H7 (cell line): ENCODE measurements at places on chromosomes 3 and 15.

DNA sequence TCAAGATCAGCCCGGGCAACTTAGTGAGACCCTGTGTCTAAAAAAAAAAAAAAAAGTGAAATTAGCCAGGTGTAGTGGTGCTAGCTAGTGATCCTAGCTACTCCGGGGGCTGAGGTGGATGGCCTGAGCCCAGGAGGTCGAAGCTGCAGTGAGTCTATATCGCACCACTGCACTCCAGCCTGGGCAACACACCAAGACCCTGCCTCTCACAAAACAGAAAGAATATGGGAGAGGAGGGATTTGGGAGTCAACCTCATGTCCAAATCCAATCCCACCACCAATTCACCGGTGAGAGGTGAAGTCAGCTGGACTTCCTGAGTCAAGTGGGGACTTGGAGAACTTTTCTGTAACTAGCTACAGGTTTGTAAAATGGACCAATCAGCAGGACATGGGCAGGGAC lies 80.5 kb upstream of the MFGE8 start:
- no peak for DNase-seq

DNA sequence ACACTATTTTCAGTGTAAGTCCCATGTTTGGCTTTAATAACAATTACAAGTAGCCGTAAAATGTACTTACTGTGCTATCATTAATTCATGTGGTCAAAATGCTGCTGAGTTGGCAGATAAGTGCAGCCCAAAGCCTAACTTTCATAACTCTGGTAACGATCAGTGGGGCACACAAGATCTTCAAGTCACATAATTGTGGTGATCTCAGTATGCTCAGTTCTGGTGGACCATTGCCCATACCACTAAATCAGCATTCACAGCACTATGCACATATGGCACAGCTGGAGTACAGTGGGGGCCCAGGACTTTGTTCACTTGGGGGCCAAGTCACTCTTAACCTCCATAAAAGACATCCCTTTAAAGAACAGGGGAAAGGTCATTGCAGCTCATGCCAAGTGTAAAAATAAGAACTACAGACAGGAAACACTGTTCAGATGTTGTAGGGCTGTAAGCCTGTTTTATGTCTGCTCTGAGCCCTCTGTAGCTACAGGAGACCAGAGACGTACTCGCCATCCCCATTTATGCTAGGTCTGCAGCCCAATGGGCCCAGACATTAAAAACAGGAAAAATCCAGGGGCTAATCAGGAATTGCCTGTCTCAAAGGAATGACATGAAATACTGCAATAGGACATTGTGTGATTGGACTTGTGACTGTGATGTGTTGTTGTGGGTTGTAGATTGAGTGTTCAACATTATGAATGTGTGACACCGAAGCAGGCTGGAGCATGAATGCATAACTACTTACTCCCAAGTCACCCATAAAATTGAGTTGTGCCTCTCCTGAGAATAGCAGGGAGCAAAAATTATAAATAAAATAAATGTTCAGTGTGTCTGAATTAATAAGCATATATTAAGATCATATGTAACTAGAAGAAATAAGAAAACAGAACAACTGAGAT lies 282.5 kb upstream of the EPHA3 start:
- no peak for DNase-seq

GRCh38 chr3:107525644-107526305 lies 3.0 kb downstream of the BBX start:
- DNase-seq, result peak; percentile 45

- no peak for DNase-seq
These were observed 21.2 kb upstream of the ATP10A start for GRCh38 chr15:25884370-25884769.

DNA sequence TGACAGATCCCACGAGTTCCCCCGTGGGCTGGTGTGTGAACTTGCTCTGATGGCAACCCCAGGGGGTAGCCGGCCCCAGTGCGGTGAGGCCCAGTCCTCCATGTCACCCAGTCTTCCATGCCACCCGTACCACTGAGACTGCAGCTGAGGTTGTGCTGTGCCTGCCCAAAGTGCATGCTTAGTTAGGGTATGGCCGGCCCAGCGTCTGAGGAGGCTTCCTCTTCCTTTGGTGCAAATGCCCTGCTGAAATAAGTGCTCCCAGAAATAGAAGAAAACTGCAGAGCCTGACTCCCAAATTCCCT lies 31.5 kb downstream of the MGLL start:
- DNase-seq, result no peak

DNA sequence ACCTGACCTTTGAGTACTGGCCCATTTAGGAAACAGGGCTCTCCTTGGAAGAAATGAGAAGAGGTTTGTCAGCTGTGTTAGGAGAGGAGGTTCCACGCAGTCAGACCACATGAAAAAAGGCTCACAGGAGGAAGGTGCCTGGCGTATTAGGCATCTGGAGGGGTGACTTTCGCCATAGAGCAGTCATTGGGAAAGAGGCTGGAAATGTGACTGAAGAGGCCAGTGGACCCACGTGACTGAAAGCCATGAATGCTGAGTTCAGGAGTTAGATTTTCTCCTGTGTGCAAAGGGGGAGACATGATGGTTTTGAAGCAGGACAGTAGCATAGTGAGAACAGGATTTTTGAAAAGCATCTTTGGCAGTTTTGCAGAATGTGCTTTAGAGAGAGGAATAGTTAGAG lies 29.7 kb upstream of the RNF7 start:
- DNase-seq, result no peak

- no peak for DNase-seq
These were observed 173.6 kb upstream of the PROK2 start for GRCh38 chr3:71958533-71958932.

DNA sequence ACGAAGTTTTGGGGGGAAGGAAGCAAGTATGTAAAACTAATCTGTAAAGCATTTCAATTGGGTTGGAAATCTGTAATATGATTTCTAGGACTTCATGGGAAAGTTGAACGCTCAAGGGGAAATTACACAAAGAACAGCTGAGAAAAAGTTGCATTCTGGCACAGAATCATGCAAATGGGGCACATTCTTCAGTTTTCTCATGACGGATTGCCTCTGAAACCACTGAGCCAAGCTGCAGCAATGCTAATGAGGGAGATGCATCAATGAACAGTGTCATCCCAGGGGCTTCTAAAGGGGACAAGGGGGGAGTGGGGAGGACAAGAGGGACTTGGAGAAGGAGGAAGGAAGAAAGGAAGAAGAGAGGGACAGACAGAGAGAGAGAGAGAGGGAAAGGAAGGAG lies 291.4 kb upstream of the ATP11B start:
- DNase-seq, result no peak

GRCh38 chr3:10768708-10769394 lies 47.2 kb upstream of the SLC6A11 start:
- no peak for DNase-seq

- DNase-seq, result no peak
These were observed 66.5 kb downstream of the CD47 start for GRCh38 chr3:108024146-108024850.

- no peak for DNase-seq
These were observed 624.8 kb upstream of the LMCD1 start for GRCh38 chr3:7876741-7877297.

GRCh38 chr3:121648219-121648958 lies 12.3 kb downstream of the HCLS1 start:
- no peak for DNase-seq

DNA sequence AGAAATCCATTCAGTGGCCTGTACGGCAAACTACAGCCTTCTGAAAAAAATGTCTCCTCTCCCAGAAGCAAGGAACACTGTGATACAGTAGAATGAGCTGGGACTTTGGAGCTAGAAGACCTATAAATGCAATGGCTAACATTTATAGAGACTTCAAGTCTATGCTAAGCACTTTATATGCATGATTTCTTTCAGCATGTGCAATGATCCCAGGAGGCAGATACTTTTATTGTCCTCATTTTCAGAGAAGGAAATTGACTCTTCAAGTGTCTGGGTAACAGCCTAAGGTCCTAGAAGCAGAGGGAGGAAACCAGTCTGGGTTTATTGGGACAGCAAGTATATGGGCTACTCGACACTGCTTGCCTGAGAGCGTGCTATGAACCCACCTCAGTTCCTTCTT lies 140.9 kb downstream of the ALDH1A2 start:
- DNase-seq, result no peak

GRCh38 chr3:191358929-191359328 lies 28.6 kb upstream of the UTS2B start:
- DNase-seq, result no peak

GRCh38 chr3:160444411-160444810 lies 5.2 kb downstream of the TRIM59 start:
- DNase-seq, result no peak

DNA sequence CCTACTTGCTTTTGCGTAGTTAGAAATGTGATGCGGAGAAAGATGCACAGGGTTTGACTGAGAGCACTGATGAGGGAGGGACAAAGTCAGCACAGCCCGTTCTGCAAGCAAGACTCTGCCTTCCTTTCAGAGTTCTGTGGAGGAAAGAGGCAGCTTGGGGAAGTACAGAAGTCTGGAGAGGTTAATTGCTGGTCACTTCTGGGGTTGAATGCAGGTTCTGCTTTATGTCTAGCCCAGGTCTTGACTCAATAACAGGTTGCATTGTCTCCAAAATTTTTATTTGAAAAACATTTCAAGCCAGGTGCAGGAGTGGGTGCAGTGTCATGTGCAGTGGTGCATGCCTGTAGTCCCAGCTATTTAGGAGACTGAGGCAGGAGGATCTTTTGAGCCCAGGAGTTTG lies 461.7 kb downstream of the NR2F2 start:
- no peak for DNase-seq

DNA sequence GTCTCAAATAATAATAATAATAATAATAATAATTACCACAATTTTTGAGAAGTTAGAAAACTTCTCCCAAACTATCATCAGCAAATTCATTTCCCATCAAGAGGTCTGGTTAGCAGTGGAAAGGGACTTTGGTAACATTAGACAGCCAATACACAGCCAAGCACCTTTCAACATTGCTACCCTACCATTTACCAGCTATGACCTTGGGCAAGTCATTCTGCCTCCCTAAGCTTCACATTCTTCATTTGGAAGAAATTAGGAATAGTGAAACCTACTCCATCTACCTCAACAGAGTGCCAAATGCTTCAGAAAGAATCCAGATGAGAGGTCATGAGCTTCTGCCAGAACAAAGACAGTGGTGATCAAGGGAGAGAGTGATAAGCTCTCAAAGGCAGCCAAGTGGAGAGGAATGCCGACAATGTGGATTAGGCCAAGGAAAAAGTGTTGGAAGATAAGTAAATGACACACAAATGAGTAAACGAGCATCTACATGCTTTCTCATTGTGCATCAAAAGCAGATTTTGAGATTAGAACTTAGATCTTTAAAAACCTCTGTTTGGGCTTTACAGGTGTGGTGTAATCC lies 42.9 kb upstream of the LPP start:
- DNase-seq, result no peak

GRCh38 chr3:69784954-69785514 lies 45.8 kb downstream of the MITF start:
- DNase-seq, result no peak

GRCh38 chr15:59315914-59316451 lies 56.7 kb downstream of the MYO1E start:
- no peak for DNase-seq

DNA sequence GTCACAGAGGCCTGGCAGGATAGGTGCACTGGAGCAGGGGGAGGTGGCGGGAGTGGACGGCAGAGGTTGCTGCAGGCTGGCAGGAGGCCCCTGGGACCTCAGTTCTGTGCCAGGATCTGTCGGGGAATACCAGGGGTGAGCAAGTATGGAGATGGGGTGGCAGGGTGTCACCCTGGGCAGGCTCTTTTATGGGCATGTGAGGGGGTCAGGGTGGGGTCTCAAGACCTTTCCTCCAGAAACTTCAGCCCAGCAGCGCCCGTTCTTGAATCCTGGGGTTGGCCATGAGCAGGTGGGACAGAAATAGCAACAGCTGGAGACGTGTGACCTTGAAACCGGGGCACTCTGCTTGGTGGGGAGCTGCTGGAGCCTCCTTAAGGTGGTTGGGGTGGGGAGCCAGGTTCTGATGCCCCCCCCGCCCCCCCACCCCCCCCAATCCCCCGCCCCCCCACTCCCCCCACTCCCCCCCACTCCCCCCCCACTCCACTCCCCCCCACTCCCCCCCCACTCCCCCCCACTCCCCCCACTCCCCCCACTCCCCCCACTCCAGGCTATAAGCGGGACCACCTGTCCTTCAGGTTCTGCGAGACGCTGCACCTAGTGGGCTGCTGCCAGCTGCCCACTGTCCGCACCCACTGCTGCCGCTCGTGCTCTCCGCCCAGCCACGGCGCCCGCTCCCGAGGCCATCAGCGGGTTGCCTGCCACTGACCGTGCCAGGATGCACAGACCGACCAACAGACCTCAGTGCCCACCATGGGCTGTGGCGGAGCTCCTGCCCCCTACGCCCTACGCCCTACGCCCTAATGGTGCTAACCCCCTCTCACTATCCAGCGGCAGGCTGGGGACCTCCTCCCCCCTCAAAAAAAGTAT lies 84.9 kb downstream of the TBC1D2B start:
- DNase-seq, result no peak

DNA sequence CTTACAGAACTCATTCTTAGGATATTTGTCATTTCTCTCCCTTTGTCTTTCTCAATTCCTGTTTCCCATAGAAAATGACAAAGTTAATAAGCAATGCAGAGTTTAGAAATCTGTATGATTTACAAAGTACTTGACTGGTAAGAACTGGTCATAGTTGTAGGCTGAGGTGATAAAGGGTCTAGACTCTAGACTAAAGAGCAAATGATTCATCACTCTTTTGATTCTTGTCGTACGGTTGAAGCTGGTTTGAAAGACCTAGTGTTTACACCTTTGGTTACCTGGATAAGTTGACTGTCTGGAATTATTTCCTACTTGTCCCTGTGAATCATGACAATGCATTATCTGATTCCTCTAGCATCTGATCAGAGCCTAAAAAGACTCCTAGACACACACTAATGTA lies 58.9 kb upstream of the TP63 start:
- DNase-seq, result no peak

DNA sequence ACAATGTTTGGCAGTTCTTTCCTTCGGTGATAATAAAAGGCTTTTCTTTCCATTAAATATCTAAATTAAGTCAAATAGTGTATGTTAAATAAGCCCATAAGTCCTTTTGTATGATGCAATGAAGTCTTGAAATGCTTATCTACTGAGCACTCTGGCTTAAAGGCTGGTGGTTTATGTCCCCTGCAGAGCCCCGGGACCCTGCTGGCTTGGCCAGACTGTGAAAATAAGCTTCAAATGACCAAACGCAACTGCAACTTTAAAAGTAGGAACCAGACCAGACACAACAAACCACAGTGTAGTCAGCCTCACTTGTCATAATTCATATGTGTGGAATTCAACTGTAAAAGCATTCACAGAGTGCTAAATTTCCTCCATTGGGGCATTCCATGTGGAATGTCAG lies 72.5 kb downstream of the FOXP1 start:
- DNase-seq, result no peak
